KBM-7 (cell line): ENCODE measurements at places on chromosomes 4 and X.

DNA sequence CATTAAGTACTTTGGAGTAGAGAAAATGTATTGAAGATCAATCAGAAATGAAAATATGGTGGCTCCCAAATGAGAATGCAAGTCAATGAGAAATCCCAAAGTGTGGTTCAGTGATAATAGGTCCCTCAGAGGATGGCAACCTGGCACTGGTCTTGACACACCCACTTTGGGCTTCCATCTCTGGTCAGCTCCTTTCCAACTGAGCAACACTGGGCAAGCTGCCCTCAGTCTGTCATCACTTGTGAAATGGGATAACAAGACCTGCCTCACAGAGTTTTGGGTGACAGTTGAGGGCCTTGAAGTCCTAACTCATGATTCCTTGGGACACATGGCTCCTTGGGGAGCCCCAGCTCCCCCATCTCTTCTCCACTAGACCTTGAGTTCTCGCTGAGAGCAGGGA is 29.0 kb upstream of the MAMLD1 start:
- no peak for DNase-seq

DNA sequence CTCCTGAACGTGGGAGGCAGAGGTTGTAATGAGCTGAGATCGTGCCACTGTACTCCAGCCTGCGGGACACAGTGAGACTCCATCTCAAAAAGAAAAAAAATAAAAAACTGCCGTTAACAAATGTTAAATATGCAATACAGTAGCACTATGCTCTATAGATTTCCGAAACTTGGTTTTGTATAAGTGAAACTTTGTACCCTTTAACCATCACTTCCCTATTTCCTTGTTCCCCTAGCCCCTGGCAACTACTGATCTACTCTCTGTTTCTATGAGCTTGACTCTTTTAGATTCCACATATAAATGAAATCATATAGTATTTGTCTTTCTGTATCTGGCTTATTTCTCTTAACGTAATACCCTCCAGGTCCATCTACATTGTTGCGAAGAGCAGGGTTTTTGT is 74.1 kb downstream of the TAB3 start:
- no peak for DNase-seq

DNA sequence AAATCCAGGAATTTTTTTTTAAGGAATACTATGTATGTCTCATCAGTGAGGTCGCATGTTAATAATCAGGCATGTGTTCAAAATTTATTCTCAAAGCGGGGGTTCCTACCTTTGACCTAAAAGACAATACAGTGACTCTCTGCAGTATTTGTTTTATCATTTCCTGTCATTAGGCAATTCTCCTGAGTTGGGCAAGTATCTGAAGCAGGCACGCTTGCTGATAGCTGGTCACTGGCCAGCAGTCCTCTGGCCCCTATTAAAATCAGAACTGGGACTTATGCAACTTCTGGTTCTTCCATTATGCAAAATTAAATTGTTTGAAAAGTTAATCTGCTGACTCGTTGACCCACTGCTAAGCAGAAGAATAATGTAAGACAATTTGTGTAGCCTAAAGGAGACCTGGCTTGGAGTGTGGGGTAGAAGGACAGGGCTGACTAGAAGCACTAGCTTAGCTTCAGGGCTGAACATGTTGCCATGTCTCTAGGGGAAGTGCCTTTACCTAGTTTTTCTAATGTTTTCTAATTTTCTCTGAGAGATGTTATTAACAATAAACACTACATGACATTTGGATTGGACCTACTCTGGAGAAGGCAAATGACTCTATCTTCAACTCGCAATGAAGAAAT is 36.0 kb upstream of the GABRA2 start:
- DNase-seq = no peak

DNA sequence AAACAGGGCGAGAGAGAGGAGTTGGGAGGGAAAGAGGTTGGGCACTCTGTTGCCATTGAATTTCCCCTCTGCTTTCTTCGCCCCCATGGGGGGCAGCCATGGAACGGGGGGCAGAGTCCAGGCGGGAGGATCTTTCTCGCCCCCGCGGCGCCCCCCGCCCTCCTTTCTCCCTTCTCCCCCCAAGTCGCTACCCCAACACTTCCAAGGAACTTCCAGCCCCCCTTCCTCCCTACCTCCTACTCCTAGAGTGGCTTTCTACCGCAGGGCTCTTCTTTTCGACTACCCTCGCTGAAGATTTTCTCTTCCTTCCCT is 594 bp upstream of the STAG2 start:
- DNase-seq = no peak

GRCh38 chrX:129979207-129979920 is 3.1 kb upstream of the BCORL1 start:
- no peak for DNase-seq

- no peak for DNase-seq
Measured at GRCh38 chr4:146949559-146949958, 3.9 kb upstream of the TTC29 start.
